ENCODE measurements at places on chromosomes 4 and X.

- DNase-seq: no peak
Observed at GRCh38 chrX:124651031-124651430, 304.7 kb downstream of the SH2D1A start.

DNA sequence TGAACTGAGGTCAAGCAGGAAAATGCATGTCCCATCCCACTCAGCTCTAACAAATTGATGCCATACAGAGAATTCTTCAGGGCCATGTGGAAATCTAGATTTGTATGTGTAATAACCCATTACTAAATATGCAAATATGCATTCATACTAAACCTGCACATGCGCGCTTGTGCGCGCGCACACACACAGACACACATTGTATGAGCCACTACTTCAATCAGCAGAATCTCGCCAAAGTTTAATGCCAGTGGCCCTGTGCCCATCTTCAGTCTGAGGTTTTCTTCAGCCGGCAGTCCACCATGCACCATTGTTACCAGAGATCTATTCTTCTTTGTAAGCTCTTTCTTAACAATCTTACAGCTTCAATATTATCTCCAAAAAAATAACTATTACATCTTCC lies 276.4 kb downstream of the PDGFC start:
- no peak for DNase-seq

- DNase-seq: no peak
Observed at GRCh38 chrX:128464116-128464515, 411.9 kb upstream of the ACTRT1 start.

GRCh38 chr4:112765317-112765974 lies 128.5 kb downstream of the LARP7 start:
- no peak for DNase-seq

- DNase-seq: no peak
Observed at GRCh38 chr4:152696764-152697261, 17.0 kb upstream of the TMEM154 start.

DNA sequence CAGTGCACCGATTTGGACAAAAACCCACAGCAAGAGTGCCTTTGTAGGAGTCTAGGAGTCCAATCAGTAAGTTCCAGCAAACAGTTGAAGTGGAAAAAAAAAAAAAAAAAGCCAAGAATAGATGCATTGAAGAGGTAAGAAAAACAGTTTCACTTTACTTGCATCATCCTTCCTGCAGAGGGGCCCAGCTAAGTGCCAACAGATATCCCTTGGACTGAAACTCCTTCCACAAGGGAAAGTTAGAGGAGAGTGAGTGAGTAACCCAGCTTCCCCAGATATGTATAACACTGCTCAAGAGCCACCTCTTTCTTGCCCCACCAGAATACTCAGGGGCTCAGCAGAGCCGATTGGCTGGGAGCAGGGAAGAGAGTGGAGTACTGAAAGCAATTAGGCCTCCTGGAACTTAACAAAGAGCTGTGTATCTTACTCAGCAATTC lies 617.7 kb upstream of the SMIM31 start:
- DNase-seq: no peak

- DNase-seq: no peak
Observed at GRCh38 chr4:105236916-105237311, 90.2 kb downstream of the TET2 start.

DNA sequence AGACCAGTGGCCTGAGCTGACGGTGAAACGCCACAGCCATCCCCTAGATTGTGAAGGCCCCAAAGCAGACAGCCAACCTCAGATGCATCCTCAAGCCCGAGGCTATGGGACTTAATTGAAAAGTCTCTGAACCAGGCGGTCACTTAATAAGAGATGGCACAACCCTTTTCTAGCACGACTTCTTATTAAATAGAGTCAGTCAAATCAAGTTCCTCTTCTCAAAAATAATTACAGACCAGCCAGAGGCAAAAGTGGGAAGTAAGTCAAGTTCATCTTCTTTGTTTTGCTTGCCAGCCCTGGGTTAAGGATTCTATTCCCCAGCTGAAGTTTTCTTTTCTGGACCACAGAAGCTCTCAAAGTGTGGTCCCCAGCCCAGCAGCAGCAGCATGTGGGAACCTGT lies 9.7 kb upstream of the SH3KBP1 start:
- DNase-seq: no peak

GRCh38 chr4:82851885-82852750 lies 38.8 kb downstream of the SEC31A start:
- no peak for DNase-seq

- DNase-seq: no peak
Observed at GRCh38 chr4:112058433-112058832, 86.8 kb upstream of the FAM241A start.

- no peak for DNase-seq
Observed at GRCh38 chr4:117370944-117371668, 285.7 kb upstream of the TRAM1L1 start.

GRCh38 chr4:100799761-100800539 lies 282.1 kb upstream of the EMCN start:
- DNase-seq: no peak

DNA sequence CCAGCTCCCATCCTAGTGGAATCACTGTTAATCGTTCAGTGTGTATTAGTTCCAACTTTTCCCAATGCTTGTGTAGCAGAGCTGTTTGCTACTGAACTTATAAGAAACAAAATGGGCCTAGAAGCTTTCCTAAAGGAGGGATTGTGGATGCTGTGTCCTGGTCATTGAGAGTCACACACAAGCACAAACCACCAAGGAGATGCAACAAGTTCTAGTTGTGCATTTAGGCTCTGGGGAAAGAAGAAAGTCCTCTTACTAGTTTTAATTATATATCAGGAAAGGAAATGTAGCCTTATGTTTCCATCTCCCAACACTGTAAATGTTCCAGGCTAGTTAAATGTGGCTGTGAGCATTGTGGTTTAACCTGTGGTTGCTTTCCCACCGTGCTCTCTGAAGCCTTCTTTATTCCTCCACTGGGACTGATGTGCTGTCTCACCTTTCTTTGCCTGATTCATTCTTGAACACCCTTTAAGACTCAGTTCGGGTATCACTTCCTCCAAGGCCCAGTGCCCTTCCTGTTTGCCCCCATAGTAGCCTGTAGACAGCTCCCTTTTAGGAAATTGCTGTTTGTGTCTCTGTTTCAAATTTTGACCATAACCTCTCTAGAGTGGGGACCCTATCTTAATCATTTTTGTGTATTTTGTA lies 34.3 kb downstream of the ATP10D start:
- DNase-seq: no peak

DNA sequence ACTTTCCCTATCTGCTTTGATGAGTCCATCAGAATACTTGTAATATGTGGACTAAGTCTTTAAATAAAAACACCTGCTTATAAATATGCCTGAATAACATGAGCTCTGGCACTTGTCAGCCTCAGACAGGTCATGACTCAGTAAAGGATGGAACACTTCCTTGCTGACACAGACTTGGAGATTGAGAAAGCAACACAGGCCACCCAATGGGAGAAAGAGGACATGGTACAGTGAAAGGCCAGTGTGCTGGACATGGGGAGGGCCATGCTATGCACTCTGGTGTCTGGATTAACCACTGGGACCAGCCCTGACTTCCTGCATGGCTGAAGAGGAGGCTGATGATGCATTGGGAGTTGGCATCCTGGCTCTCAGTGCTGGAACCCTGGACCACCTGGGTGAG lies 149.5 kb downstream of the DHRSX start:
- DNase-seq: no peak

DNA sequence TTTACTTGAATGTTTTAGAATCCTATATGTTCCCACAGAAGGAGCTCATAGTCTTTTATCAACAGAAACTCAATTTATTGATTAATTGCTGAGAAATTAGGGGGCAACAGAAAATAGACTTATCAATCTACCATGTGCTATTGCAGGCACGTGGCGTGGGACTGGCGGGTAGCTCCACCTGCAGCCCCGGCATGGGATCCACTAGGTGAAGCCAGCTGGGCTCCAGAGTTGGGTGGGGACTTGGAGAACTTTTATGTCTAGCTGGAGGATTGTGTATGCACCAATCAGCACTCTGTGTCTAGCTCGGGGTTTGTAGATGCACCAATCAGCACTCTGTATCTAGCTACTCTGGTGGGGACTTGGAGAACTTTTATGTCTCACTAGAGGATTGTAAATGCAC lies 3.3 kb upstream of the OCIAD1 start:
- no peak for DNase-seq

DNA sequence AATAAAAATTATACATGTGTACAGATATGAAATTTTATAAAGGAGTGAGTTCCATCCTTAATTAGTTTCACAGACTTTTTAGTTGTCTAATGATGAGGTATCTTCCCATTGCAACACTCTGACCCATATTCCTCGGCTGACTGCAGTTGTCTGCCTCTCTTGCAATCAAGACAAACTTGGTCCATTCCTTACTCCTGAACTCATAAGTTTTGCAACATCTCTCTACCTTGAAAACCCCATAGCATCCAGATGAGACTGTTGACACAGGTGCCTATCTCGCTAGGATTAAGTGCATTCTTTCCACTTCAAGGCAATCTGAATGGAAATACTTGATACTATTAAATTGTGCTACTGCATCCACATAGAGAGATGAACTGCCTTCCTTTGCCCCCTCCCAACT lies 2.3 kb downstream of the XKRX start:
- no peak for DNase-seq

GRCh38 chr4:67546004-67546356 lies 677 bp upstream of the CENPC start:
- no peak for DNase-seq

DNA sequence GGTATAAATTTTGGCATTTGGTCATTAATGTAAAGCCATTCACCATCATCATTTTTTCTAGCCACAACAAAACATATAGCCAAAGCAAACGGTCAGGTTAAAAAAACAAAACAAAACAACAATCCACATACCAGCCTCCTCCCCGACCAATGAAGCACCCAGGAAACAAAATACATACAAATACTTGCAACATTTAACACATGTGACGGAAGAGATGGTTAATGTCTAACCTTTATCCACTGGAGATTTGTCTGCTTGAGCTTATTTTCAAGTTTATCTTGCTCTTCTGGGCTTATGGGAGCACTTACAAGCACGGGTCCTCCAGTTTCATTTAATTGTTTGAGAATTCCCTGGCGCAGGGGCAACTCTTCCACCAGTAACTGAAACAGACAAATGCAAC lies 857.5 kb upstream of the FTHL17 start:
- no peak for DNase-seq

- DNase-seq: no peak
Observed at GRCh38 chr4:96986816-96987215, 1146.9 kb downstream of the PDHA2 start.

GRCh38 chr4:103397541-103397940 lies 199.4 kb upstream of the CENPE start:
- no peak for DNase-seq

- DNase-seq: no peak
Observed at GRCh38 chrX:30521440-30522182, 56.0 kb downstream of the TASL start.

GRCh38 chr4:155564086-155564485 lies 102.6 kb upstream of the GUCY1A1 start:
- no peak for DNase-seq

DNA sequence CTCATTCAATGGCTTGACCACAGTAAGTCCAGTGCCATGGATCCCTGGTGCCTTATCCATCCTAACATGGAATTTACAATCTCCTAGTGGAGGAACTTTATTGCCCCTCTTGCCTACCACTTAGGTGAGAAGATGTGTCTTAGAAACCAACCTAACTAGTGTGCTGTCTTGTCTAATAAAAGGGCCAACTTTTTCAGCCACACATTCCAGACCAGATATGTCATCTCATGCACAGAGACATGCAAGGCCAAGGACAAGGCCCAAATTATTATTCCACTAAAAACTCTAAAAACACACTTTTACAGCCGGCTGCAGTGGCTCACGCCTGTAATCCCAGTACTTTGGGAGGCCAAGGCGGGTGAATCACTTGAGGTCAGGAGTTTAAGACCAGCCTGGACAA lies 10.6 kb upstream of the PRDX4 start:
- no peak for DNase-seq

DNA sequence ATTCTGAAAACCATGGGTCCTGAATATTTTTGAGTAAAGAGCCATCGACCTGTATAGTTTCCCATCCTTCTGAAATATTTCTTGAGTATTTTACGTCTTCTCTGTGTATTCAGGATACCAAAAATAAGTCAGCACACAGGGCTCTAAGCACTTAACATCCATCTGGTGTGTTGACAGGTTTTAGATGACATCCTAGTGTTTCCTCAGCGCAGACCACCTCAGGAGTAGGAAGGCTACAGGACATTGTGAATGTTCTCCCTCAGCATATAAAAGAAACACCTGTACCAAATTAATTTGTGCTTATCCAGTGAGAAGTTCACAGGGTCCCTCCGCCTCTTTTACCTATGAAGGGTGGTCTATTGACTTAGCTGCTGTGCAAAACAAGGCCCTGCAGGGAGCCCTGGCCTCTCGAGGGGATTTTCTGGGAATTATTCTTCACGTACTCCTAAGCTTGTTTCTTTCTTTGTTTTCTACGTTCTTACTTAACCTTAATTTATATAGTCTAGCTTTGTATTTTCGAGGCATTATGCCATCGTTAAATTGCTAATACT lies 241.8 kb downstream of the FBXO8 start:
- no peak for DNase-seq

- DNase-seq: no peak
Observed at GRCh38 chr4:212438-213188, 88.3 kb downstream of the ZNF718 start.

DNA sequence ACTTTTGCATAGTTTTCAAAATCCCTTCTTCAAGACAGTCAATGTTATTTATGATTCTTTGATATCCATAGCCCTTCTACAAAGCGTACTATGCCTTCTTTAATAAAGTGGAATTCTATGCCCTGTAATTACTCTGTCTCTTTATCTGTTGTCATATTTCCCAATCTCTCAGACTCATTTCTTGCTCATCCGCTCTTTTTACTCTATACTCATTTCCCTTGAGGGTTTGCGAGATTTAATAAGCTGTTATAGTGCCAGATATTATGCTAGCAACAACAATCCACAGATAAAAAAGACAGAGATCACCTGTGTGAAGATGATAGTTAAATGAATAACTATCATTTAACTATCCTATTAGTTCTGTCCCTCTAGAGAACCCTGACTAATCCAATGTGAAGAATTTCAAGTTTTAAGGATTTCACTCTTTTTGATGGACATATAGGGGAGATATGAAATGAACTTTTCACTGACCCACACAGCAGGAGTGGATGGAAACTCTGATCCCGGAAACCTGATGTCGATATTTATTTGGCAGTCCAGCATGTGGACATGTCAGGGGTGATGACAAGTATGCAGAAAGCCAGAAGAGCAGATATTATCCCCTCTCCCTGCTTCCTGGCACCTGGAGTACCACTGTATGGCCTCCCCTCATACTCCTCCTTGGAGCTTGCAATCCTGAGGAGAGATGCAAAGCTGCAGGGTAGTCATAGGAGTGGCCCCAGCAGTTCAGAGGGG lies 49.7 kb downstream of the TMEM156 start:
- no peak for DNase-seq

- DNase-seq: no peak
Observed at GRCh38 chr4:57065730-57066482, 44.3 kb downstream of the IGFBP7 start.

- DNase-seq: no peak
Observed at GRCh38 chrX:88982933-88983332, 235.9 kb downstream of the CPXCR1 start.

GRCh38 chrX:24877854-24878650 lies 137.7 kb downstream of the ARX start:
- DNase-seq: no peak

- DNase-seq: no peak
Observed at GRCh38 chr4:187128222-187128621, 404.6 kb upstream of the FAT1 start.

GRCh38 chr4:102076622-102077021 lies 268.7 kb downstream of the SLC39A8 start:
- DNase-seq: no peak

- no peak for DNase-seq
Observed at GRCh38 chr4:151882072-151882803, 121.4 kb upstream of the GATB start.
